ENCODE measurements at places on chromosomes 7 and 10.

DNA sequence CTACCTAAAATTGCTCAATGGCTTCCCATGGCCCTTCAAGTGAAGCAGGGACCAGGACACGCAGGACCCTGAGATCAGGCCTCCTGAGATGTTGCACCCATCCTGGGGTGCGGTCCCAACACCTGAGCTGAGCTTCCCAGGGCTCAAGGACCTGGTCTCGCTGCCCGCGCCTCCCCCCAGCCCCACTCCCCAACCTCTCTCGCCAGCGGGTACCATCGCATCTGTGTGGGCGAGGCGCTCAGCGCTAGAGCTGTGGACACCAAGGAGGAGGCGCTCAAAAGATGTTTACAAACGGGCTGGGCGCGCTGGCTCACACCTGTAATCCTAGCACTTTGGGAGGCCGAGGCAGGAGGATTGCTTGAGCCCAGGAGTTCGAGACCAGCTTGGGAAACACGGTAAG, 7.4 kb upstream of the CRYGN start:
- DNase-seq = no peak

DNA sequence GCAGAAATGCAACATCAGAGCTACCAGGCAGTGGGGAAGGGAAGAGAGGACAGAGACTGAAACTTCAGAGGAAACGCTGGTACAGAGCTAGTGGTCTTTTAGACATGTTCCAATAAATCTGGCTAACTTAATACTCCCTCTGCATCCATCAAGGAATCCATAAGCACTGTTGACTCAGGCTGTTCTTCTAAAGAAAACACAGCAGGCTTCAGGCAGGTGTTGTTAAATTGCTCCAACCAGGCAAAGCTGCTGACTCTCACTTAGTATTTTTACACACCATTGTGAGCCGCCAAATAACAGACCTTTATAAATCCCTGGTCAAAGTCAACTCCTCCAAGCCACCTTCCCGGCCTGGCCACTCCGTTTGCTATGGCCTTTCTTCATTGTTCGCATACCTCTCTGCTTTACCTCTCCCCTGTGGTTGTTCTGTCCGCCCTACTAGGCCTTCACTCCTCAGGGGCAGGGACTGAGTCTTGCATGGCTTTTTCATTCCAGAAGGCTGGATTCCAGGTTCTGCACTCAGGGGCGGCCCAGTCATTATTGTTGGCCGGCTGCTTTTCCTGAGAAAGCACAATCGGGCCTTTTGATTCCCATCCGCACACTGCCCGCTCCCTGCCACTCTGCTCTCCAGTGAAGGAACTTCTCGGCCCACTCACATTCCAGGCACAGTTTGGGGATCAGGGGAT, 18.4 kb downstream of the CREB3L2 start:
- DNase-seq = no peak

DNA sequence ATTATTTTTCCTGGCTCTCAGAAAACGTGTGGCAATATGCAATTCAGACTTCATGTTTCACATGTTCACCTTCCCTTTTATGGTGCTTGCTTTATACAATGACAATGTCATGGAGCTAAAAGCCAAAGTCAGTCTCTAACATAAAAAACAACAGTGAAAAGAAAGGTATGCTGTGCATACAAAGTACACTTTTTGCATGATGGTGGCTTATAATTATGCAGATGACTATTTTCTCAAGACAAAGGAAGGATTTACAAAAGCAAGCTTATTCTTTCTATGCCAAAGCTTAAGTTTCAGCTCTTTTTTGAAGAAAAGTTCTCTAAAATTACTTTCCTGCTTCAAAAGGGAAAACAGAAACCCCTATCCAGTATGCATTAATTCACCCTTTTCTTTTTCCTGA, 15.6 kb downstream of the ERCC6 start:
- no peak for DNase-seq

DNA sequence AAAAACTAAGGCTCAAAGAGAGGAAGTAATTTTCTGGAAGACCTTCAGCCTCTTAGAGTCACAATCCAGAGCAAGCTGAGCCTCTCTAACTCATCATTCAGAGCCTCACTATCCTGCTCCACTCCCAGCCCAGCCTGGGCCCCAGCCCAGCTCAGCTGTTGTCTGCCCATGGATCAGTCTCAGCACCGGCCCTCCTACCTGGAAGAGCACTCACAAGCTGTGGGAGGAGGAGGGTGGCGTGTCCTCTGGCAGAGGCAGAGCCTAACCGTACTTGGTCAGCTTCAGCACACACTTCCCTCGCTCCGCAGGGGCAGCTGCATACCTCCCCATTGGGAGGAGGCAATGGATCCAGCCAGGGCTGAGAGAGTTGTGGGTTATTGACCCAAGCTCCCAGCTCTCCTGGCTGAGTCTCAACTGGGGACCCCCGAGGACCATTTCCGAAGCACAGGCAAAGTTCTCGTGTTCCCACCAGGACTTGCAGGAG, 66.7 kb upstream of the GPR26 start:
- DNase-seq = no peak

- no peak for DNase-seq
These were observed 5.5 kb downstream of the ACTA2 start for GRCh38 chr10:88946965-88947590.

DNA sequence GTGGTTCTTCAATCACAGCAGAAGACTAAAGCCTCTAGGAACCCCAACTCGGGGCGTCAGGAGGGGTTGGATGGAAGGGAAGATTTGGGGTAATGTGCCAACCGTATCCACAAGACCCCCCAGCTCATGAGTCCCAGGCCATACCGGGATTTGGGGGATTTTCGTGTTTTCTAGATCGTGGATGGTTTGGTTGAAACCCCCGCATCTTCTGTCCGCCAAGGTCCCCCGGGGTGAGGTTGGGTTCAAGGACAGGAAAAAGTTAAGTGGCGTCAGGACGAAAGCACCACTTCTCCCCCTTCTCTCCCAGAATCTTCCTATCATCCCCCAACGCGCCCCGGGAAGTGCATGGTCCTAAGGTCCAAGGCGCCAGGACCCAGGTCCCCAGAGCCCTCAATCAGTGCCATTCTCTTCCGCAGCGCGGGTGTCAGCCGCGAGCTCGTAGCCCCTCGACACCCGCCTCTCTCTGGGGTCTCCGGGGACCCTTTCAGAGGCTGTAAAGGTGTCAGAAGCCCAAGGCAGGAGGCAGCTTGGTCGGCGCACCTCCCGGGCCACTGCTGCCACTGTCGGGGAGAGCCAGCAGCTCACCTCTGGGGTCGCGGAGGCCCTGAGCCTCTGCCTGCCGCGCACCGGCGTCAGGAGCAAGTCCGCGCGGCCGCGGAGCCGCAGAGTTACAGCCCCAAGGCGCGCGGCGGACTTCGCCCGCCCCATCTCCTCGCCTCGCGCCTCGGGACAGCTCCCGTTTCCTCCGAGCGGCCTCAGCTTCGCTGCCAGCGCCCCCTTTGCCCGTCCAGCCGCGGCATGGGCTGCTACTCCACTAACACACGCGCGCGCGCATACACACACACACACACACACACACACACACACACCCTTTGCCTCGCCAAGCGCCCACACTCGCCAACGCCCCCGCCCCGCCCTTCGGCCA, 1.5 kb downstream of the MKX start:
- no peak for DNase-seq

DNA sequence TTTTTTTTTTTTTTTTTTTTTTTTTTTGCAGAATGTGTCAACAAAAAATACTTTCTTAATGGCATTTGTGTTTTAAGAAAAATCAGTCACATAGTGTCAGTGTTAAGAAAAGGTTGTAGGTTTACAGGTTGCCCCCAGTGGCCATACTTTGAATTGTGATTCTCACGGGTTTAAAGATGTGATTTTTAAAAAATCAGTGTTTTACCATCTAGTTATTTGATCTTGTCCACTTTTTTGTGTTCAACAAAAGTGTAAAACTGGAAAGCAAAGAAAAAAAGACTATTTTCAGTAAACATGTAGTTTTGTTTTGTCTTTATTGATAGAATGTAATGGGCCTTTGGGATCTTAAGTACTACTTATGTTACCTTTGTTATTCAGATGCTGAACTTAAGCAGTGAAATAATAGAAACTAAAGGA, 25.7 kb downstream of the SUV39H2 start:
- DNase-seq = no peak

- DNase-seq = no peak
These were observed 28.6 kb upstream of the TNPO3 start for GRCh38 chr7:129083525-129083924.

- DNase-seq = no peak
These were observed 937.1 kb upstream of the C7orf33 start for GRCh38 chr7:147653456-147653855.

- DNase-seq = no peak
These were observed 37.1 kb upstream of the DKK1 start for GRCh38 chr10:52276986-52277385.

DNA sequence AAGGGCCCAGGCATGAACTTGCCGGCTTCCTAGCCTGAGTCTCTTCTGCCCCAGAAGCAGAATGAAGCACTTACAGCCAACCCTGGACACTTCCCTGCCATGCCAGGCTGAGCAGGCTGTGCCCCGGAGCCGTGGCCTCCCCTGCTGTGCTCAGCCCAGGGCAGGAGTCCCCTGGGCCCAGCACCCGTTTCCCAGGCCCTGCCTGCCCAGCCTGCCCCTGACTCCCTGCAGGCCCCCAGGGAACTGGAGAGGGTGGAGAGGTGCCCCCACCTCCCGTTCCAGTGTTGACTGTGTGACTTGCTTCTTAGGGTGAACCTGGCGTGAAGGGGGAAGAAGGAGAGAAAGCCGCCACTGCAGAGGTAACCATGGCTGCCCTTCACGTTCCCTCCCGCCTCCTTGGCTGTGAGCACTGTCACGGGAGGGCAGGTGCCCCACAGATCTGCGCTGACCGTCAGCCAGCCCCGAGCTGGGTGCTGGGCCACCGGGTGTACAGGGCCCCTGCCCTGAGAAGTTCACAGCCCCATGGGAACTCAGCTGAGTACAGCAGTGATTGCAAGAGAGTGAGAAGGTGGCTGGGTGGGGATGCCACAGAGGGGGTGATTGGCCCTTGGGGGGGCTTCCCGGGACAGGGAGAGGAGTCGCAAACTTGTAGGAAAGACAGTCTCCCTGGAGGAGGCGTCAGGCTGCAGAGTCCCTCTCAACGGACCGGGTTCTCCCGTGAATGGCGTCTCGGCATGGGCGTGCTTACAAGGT, 75.9 kb downstream of the MYL10 start:
- peak; percentile 4 for DNase-seq

GRCh38 chr7:142927949-142928348, 5.6 kb downstream of the TRPV5 start:
- no peak for DNase-seq

- no peak for DNase-seq
These were observed 172.0 kb downstream of the MAGI2 start for GRCh38 chr7:79281426-79281825.

DNA sequence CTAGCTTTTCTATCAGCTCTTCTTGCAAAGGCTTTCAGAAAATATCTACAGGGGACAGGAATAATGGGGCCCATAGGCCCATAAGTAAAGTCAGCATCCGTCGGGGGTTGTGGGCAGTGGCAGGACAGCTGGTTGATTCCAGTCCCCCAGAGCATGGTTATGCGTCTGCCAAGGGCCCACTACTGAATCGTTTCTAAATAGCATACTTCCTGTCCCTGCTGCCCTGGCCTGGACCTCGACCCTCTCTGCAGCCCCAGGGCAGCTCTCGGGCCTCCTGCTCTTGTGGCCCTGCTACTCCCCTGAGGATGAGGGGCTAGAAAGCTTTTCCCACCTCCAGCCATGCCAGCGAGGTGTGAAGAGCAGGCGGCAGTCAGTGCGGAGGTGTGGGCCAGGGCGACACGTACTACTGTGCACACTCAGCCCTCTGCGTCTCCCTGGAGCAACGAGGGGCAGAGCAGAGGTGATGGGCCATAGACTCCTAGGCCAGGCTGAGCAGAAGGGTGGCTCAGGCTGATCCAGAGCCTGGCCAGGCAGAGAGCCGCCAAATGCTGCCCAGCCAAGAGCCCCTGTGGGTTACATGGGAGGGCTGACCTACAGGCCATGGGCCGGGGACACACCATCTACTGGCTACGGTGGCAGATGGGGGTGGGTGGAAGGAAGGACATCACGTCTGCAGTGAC, 4.7 kb upstream of the OPN4 start:
- DNase-seq = no peak

DNA sequence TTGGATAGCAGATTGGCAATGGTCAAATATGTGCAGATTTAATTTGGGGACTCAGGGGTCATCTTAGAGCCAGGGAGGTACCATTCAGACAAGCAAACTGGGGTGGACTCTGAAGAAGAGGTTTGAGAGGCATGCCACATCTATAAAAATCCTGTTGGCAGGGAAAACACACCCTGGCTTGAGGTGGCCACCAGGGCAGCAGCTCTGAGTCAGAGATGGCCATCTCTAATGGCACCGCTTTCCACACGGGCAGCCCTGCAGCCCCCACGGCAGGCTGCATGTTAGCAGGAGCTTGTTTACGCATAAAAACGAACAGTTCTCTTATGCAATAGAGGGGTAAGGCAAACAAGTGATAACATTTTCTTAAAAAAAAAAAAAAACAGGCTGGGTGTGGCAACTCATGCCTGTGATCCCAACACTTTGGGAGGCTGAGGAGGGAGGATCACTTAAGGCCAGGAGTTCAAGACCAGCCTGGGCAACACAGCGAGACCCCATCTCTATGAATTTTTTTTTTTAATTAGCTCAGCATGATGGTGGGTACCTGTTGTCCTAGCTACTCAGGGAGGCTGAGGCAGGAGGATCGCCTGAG, 14.9 kb downstream of the DLG5 start:
- peak; percentile 40 for DNase-seq

DNA sequence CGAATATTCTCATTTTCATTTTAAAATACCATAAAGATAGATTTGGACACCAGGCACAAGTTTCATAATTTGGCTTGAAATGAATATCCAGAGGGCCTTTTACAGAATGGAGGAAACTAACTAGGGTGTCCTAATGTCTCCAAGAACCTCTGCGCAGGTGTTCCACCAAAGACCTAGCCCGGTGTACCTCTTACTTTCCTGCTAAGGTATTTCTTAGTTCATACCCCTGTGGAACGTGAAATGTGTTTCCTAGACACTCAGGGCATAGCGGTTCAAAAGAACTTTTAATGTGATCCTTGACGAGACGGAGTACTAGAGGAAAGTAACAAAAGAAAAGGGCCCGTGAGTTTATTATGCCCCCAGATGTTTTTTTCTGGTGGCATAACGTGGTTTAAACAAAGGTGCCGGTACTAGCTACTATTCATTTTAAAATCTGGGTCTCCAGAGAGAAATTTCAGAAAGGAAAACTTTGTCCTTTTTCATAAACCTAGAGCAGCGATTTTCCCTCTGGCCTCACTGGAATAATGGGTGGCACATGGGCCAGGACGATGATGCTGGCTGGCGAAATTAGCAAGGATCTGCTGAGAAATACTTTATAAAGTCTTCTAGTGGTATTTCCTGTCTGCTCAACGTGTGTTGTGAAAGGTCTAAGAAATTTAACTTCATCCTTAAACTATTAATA, 1.4 kb downstream of the APBB1IP start:
- DNase-seq = no peak

- no peak for DNase-seq
These were observed 13.6 kb downstream of the EIF4EBP2 start for GRCh38 chr10:70417568-70417967.

GRCh38 chr10:60495338-60496055, 105.8 kb upstream of the ANK3 start:
- no peak for DNase-seq

Data from HuH-7.5 (cell line).